ENCODE measurements at places on chromosomes 3 and 15. TPM values are rescaled to one million over a fixed set of nuclear protein-coding genes. Genes with fewer than 3 reads are reported as not detected.

RARRES1 gene
- total RNA-seq = 16.6 TPM

ITIH1 gene
- not detected for total RNA-seq

NRROS gene
- not detected for total RNA-seq

MASP1 gene
- not detected for total RNA-seq

LRRN1 gene
- not detected for total RNA-seq

PCOLCE2 gene
- 30.3 TPM for total RNA-seq

STAB1 gene
- total RNA-seq = not detected

ALAS1 gene
- total RNA-seq = 48.6 TPM

B4GALT4 gene
- total RNA-seq = 93.8 TPM

PLIN1 gene
- 0.11 TPM for total RNA-seq

NPAP1 gene
- total RNA-seq = not detected

GABRA5 gene
- total RNA-seq = 115 TPM

All from A549 treated with ZK216348 at 1 μM for 4 hours (cell line).